ENCODE measurements at places on chromosomes 11 and 22.
A peak's percentile ranks its signal among the peaks of the same experiment; 100 is the strongest.

DNA sequence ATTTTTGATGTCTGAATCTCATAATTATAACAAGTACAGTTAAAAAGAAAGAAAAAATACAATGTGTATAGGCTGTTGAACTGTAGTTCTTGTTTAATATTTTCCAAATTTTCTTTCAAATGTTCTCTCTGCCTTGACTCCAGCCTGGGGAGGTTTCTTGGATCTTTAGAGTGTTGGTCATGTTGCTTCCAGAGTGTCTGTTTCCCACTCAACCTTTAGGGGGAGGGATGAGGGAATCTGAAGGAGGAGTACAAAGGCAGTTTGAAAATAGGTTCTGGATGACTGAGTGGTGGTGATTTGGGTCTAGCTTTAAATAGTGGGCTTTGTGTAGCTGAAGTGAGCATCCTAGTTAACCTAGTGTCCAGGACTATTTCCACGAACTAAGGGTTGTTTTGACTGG is 2.0 kb downstream of the CTNND1 start:
- DNase-seq, result peak; percentile 44

- no peak for DNase-seq
These were observed 75.4 kb downstream of the SWAP70 start for GRCh38 chr11:9739123-9739900.

GRCh38 chr22:49466878-49467595 is 360.6 kb downstream of the BRD1 start:
- no peak for DNase-seq

GRCh38 chr11:95991101-95991500 is 67.2 kb upstream of the MTMR2 start:
- no peak for DNase-seq

DNA sequence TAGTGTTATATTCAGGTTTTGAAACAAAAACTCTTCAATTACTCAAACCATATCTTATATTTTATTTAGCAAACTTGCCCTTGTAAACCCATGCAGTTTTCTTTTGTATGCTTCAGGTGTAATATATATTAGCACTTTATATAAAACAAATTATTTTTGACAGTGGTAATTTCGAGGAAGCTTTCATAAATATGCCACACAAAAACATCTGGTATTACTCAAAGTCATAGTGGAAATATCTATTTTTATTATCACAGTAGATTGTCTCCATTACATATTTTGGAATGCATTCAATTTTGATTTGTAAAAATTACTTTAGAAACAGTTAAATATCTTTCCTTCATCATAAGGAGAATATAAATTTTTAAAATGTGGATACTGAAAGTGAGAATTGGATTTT is 89.1 kb upstream of the FIBIN start:
- DNase-seq, result no peak

- no peak for DNase-seq
These were observed 542.9 kb downstream of the NTM start for GRCh38 chr11:131913267-131913666.

- peak; percentile 60 for DNase-seq
These were observed 6.6 kb downstream of the NEAT1 start for GRCh38 chr11:65429068-65429681.

GRCh38 chr11:68353669-68354068 is 41.3 kb downstream of the LRP5 start:
- no peak for DNase-seq

DNA sequence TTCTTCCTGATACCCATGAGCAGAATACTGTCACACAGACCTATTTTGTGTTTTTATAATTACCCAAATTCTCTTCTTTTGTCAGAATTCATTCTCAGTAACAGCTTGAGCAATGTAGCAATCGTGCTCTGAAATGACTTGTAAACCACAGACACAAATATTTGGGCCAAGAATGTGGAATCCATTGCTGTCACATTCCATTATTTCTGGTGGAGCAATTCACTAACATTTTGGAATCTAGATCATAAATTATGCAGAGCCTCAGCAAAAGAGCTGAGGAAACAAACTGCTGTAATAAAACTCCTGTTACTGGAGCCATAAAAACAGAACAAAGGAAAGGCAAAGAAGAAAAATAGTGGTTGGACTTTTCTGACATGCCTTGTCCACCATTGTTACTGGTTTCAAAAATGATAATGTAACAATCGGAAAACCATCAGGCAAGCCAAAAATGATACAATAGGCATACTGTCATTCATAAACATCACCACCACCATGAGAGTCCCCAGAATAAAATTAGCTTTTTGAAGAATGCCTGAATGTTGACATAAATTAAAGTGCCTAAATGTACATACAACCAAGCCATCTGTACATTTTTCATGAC is 223.4 kb upstream of the PITPNB start:
- peak; percentile 51 for DNase-seq

DNA sequence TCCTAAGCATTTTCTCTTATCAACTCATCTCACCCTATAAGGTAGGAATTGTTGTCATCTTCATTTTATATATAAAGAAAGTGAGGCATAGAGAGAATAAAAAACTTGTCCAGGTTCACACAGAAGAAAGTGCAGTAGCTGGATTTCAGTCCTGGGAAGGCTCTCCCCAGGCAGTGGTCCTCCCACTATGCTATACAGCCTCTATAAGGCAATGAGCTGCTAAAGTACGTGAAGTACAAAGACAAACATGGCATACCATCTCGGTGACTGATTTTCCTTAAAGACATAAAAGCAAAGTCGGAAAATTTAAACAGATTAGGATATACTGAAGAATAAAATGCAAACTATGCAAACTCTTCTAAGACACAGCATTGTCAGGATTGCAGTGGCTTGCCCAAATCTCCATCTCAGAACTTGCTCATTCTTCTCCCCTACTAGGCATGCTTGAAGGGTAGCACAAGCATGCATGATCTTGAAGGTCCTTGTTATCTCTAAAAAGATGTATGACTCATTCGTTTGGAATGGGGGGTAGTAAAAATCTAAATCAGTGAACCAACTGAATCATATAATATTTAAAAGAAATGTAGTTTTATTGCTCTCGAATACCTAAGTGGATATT is 97.8 kb upstream of the CSNK2A3 start:
- DNase-seq, result peak; percentile 88

DNA sequence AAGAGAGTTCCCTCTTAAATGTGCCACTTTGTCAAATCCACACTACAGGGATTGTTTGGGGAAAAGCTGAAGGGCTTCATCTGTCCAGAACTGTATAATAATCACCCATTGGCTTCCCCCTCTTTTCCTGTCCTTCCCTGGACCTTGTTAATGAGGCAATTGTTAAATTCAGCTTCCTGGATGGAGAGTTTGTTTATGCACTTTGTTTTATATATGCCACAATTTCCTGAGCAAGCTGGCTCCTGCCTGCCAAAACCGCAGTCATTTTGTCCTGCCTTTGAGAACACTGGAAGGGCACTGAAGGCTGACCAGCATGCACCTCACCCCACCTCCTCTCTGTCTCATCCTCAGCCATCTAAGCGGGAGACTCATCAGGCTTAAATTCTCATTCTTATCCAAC is 86.2 kb downstream of the MSANTD4 start:
- peak; percentile 43 for DNase-seq

DNA sequence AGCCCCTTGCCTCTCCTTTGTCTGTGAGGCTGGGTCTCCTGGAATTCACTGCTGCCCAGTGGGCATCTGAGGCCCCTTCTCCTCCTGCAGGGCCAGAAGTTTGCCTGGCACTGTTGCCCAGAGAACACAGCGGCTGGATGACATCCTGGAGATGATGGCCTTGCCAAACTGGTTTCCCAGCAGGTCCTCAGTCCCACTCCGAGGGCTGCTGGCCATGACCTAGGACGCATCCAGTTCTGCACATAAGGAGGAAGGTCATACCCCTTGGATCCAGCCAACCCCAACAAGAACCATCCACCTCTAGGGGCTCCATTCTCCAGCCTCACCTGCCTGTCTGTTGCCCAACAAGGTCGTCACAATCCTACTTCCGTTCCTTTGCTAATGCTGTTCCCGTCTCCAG is 3.4 kb upstream of the SMTN start:
- no peak for DNase-seq

DNA sequence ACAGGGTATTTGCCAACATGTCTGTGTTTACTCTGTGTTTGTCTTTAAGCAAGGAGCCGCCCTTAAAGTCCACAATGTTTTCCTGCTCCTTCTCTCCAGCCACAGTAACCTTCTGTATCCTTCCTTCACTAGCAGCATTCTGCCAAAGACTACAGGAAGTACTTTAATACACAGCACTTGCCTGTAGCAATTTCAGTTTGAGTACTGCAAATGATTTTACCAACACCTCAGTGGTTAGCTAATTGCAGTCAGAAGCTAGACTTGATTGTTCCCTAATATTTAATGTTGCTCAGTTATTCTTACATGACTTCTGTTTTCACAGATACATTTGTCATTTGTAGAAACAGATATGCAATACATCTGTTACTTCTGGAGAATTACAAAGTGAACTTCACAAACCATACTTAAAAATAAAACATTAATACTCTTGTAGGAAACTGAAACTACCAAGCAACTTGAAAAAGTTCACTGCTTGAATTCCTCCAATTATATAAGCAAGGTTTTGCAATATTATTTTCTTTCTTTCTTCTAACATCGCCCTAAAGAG is 69.1 kb downstream of the FCHSD2 start:
- DNase-seq, result no peak

DNA sequence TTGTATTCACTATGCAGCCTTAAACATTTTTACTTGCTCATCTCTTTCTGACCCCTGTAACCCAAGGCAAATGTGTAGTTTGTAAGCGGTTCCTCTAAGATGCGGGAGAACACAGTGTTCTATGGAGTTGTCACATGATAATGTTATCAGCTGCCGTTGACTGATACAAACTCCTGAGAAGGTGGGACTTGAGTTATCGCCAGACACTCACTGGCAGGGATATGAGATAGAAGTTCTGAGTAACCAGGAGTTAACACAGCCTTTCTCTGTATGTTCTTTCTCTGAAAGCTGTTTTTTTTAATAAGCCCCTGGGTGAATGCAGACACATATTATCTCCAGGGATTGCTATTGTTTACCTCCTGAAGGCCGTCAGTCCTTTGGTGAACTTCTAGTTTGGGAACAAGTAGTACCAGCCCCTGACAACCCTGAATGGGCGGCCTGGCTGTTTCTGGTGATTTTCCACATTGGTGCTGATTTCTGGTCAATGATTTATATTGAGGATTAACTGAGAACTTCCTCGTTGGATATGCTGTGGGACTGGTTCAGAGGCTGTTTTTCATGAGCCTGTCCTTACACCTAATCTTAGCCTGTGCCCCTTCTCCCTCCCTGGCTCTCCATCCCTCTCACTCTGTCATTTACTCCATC is 155.3 kb upstream of the RASSF10 start:
- no peak for DNase-seq

- DNase-seq, result no peak
These were observed 31.7 kb upstream of the APLP2 start for GRCh38 chr11:130037881-130038585.

DNA sequence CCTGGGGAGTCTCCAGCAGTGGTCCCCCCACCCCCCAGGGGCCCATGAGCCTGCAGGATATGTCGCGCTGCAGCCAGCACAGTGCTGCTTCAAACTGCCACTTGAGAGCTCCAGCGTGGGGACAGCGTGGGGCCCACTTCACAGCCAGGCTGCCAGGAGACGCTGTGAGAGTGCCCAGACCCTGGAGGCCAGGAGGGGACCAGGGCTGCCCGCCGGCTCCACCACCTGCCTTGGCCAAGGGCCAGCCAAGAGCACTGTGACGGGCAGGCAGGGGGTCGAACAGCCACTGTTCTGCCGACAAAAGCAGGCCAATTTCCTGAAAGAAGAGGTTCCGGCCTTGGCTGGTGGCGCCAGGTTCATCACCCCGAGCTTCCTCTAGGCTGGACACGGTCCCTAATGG is 60.2 kb downstream of the FLRT1 start:
- DNase-seq, result no peak

DNA sequence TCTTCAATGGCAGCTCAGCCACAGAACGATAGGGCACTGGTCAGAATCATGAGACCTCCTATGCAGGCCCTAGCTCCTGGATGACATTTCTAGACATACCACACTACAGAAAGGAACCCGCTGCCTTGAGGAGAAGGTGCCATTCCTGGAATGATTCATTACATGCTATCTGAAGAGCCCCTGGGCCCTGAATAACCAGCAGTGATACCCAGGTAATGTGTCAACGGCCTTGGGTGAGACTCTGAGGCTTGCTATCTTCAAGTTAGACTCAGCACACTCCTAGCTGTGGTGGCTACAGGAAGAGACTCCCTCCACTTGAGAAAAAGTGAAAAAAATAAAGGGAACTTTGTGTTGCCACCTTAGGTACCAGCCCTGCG is 161.2 kb upstream of the GRIA4 start:
- no peak for DNase-seq

- DNase-seq, result no peak
These were observed 331.4 kb downstream of the DLG2 start for GRCh38 chr11:85295694-85296271.

- DNase-seq, result no peak
These were observed 20.9 kb upstream of the PARVG start for GRCh38 chr22:44159811-44160210.

DNA sequence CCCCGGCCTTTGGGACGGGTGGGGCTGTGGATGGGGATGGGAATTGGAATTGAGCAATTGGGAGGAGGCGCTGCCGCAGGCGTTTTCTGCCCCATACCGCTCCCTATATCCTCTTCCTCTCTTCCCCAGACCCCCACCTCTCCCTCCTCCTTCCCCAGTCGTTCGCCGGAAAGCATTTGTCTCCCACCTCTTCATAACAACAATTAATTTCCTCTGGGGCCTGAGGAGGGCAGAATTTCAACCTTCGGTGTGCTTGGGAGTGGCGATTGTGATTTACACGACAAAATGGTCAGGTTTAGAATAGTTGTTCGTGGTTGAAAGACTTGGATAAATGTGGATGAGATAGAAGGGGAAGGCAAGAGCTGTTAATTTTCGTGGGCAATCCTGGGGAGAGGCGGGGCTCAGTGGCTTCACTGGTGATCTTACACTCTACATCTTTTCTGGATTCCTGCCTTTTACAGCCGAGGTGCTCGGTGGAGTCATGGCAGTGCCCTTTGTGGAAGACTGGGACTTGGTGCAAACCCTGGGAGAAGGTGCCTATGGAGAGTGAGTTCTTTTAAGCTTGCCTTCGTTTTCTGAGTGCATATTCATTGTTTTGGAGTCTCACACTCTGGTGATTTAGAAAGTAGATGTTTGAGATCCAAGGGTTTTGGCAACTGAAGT is 1.5 kb downstream of the CHEK1 start:
- DNase-seq, result peak; percentile 82

DNA sequence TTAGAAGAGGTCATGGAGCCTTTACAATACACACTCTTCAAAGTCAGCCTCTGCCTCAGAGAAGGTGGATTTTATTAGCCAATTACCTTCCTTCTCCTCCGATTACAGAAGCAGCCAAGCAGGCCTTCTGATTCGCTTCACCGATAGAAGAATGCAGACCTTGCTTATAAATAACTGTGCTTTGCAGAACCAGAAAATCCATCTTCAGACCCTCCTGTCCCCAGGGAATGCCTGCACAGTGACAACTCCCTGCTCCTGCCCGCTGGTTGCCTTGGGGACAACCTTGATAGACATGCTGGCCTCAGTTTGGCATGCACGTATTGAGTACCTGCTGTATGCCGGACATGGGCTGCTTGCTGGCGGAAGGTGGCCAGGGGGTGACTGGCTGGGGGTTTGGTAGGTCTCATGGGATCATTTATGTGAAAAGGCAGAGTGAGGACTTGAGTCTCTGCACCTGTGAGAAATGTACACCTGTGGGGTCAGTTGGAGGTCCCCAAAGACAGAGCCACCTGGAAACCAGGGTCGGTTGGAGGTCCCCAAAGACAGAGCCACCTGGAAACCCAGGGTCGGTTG is 1238.7 kb downstream of the BRD1 start:
- no peak for DNase-seq
